Left ventricle myocardium superior (tissue), 1 donor: ENCODE measurements at places on chromosomes 1 and 21.
A peak's percentile ranks its signal among the peaks of the same experiment; 100 is the strongest.

DNA sequence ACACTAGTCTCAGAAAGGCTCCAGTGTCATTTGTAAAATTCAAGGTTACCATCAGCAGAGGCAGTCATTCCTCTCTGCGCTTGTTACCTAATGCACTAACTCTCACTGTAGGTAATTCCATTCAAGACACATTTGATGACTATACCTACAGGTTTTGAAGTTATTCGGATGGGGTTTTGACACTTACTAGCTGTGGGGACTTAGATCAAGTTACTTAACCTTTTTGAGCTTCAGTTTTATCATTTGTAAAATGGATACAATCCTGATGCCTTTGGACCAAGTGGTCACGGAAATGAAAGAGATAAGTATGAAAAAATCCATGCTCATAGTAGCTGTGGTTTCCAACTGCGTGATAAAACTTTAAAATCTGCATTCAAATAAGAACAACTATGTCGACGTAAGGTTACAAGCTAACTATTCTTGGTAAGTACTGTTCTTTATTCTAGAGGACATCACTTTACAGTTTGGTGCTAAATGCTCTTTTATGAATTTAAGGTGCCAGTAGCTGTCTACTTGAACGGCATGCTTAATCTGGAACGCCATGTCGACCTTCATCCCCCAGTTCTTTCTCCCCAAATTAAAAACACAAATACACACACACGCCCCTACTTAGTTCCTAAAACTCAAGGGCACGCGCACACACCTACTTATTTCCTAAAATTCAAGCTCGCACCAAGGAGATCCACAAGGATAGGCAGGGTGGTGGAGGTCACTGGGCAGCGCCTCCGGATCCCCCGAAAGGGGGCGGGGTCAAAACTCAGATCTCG is 550 bp upstream of the NFYC start:
- no peak for DNase-seq

- DNase-seq, result peak; percentile 69
Measured at GRCh38 chr1:226548256-226549093, at the start of gene STUM. Gene STUM (plus strand): TSS chr1:226548764. CDS start chr1:226548905, 141 bp downstream.

- no peak for DNase-seq
Measured at GRCh38 chr1:169683661-169684060, 27.8 kb downstream of the SELL start.

- DNase-seq, result no peak
Measured at GRCh38 chr1:70910013-70910412, 137.6 kb downstream of the PTGER3 start.

DNA sequence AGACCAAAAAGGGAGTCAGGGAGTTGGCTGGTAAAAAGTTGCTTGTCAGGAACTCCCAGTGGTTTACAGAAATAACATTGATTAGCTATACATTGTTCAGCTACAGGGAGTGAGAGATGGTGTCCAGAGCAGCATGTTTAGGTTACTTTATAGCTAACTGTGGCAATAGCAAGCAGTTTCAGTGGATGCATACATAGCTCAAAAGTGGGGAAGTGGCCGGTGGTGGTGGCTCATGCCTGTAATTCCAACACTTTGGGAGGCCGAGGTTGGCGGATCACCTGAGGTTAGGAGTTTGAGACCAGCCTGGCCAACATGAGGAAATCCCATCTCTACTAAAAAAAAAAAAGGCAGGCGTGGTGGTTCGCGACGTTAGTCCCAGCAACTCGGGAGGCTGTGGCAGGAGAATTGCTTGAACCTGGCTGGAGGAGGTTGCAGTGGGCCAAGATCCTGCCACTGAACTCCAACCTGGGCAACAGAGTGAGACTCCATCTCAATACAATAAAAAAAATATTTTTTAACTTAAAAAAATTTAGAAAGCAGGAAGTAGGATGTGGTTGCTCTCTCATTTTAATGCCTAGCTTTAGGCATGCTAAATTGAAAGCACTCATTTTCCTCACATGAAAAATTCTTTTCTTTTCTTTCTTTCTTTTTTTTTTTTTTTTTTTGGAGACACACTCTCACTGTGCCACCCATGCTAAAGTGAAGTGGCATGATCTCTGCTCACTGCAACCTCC is 109.7 kb downstream of the PPIAL4G start:
- DNase-seq, result no peak

DNA sequence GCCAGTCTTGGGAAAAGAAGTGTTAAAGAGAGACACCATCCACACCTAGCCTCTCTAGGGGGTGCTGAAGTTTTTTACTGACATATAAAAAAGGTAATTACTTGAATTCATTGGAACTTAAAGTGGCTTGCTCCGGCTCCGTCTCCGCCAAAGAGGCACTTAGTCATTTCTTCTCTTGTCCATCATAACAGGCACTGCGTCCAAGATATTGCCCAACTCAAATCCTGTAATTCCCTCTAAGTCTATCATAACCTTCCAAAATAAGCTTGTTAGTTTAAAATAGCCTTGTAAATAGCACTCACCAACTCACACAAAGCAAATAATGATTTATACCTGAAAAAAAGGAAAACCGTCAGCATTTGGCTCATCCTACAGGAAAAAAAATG is 160.5 kb downstream of the ZBTB18 start:
- DNase-seq, result no peak

DNA sequence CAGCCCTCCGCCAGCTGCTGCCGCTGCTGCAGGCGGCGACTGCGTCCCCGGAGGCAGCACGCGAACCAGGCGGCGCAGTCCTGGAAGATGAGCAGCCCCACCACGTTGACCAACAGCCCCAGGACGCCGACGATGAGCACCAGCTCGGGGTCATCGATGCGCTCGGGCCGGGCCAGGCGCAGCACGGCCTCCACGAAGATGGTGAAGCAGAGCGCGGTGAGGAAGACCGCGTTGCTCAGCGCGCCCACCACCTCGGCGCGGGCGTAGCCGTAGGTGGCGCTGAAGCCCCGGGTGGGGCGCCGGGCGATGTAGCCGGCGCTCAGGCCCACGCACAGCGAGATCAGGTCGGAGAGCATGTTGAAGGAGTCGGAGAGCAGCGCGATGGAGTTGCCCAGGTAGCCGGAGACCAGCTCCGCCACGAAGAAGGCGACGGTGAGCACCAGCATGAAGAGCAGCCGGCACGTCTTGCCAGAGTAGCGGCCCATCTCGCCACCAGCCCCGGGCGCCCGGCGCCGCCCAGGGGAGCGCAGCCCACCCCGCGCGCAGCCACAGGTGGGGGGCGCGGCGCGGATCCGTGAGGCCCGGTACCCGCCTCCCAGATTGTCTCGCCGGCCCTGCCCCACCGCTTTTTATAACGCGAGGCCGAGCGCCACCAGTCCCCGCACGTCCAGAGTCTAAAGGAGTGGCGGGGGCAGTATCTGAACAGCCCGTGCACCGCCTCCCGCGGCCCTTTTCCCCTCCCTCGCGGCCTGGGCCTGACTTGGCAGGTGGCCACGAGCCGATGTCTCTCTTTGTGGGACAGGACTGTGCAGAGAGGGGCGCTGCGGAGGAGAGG is at the start of gene SLC30A10:
SLC30A10 (minus strand) TSS at position 602 of the 835 bp plus-strand sequence; CDS start at position 485, 117 bp downstream.
- DNase-seq, result peak; percentile 46

DNA sequence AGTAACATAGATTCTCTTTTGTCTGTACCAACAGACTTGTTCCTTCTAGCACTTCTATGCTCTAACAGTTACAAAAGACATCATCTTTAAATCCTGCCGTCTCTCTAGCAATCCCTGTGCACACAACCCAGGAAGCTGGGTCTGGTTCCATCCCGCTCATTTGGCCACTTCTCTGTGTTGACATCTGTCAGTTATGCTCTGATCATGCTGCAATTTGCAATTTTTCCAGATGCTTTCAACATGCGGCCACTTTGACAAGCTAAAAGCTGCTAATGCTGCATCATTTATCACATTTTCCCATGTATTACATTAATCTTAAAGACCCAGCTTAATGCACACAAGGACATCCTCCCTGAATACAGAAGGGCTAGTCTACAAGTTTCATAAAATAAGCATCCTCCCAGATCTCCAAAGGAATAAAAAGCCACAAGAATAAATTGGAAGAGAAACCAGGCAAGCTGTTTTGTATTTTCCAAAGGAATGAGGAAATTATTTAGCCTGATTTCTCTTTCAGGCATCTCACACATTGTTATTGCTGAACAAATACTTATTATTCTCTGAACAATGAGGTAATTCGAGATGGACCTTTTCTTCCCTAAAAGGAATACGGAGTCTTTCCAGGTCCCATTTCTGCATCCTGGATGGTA is 19.0 kb upstream of the LRRC52 start:
- no peak for DNase-seq

GRCh38 chr1:26410706-26411623 is at the start of gene LIN28A:
Gene LIN28A (plus strand): TSS chr1:26410817. CDS start chr1:26410892, 75 bp downstream.
- DNase-seq, result no peak

- no peak for DNase-seq
Measured at GRCh38 chr21:46061063-46061462, 36.8 kb upstream of the COL6A2 start.

DNA sequence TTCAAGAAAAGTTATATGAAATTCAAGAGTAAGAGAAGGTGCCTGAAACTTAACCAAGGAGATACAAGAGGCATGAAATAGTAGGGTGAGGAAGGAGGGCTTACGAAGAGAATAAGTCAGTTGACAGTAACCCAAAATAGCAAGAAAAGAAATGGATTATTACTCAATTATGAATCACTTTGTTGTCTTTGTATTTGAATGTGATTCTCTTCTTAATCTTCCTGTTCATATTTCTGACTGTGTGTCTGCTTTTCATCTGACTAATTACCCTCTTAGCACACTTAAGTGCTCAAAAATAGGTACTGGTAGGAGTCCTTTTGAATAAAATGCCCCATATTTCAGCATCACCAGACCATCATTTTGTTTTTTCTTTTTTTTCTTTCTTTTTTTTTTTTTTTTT is 39.4 kb downstream of the GLMN start:
- no peak for DNase-seq

DNA sequence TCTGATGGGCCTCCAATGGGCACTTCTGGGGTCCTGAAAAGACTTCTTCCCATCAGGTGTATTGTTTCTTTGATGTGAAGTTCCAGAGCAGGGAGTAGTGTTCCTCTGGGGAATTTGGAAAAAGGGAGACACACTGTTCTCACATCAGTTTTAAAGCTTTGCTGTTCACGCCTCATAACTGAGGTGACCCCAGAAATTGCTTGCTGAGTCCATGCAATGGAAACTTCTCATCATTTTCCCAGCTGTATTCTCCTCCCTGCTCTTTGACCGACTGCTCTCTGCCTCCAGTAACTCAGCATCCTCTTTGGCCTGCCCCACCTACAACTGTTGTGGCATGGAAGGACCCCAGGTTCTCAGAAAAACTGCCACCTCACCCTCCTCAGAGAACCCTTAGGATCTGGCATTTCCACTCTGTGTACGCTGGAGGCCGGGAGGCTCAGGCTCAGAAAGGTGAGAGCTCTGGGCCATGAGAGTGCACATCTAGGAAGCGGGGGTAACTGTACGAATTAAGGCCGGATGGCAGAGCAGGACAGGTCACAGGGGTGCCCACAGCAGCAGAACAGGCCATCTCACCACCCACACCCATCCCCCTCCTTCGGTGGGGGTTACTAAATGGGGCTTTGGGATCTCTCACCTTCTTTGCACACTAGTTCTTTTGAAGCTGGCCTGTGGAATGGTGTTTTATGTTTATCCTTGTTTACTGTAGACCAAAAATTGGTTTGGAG is 51.2 kb downstream of the STX6 start:
- no peak for DNase-seq

- no peak for DNase-seq
Measured at GRCh38 chr1:10522322-10522860, 47.6 kb downstream of the PEX14 start.
